ENCODE measurements at places on chromosomes 16 and 17.

DNA sequence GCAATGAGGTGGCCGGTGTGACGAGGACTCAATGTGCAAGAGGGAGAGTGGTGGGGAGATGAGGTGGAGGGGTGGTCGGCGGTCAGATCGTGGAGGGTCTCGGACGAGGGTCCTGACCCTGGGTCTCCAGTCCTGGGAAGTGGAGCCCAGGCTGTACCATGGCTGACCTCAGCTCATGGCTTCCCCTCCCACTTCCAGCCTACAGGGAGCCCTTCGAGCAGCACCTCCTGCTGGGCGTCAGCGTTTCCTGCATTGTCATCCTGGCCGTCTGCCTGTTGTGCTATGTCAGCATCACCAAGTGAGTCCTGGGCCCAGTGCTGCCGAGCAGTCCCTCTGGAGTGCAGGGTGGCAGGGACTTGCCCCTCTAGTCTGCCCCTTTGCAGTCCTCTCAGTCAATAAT lies 41.8 kb downstream of the IL4R start:
- DNase-seq: no peak

- DNase-seq: no peak
Measured at GRCh38 chr17:73393962-73394361, 82.2 kb upstream of the CDC42EP4 start.

DNA sequence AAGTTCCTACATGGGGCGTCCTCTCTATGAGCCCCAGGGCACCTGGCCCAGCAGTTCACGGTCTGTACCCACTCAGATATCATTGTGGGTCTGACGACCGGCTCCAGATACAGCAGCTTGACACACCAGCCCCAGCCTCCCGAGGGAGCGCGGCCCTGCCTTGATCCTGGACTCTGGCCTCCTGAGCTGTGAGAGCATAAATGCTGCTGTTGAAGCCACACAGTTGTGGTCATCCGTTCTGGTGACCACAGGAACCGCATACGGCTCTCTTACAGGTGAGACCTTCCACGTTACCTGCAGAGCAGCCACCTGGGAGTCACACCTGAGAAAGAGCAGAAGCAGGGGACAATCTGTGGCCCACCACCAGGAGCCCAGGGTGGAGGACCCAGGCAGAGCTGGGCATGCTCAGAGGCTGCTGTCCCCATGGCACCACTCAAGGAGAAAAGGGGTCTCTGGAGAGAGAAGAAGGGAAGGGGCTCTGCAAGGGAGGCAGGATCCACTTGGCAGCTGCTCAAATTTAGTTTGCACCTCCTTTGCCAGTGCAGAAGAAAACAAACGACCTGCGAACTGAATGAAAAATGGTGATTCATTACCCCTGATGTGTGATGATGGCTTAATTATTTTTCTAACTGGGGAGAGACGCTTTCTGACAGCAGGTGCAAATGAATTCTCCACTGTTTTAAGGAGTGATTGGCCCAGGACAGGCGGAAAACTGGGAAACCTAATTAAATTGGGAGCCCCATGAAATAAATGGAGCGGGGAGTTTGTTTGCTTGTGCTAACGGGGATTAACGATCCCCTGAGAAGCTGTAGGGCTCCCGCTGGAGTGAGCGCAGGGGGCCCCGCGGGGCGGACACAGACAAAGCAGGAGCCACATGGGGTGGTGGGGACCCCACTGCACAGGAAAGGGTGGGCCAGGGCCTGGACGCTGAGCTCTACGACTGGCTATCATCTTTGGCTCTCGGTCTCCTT lies 208.9 kb downstream of the RBFOX3 start:
- DNase-seq: no peak

- DNase-seq: no peak
Measured at GRCh38 chr16:1818204-1818872, 8.3 kb downstream of the HAGH start.

- DNase-seq: no peak
Measured at GRCh38 chr17:68054296-68054900, 18.9 kb downstream of the KPNA2 start.

DNA sequence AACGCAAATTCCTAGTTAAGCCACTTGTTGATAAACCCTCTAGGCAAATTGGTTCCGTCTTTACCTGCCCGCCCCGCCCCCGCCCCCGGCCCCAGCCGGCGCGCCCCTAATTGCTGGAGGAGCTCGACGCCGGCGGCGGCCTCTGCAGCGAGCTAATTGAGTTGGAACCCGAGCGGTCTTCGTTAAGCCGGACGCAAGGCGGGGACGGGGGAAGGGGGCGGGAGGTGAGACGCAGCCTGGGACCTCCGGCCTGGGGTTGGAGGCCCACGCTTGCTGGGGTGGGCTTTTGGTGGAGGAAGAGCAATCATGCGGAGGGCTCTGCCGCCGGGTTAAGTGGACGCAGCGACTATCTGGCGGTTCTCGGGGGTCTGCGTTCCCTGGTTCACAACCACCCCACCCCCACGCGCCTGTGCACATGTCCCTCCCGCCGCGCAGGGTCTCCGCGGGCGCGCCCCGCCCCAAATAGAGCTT lies 12.7 kb upstream of the FOXF1 start:
- DNase-seq: no peak

GRCh38 chr17:81364278-81365147 lies 30.7 kb upstream of the BAHCC1 start:
- no peak for DNase-seq

All from stimulated activated naive CD8-positive, alpha-beta T cell treated with anti-CD3 and anti-CD28 coated beads, Interleukin-15, amount 100 ng/mL, for 72 hours (primary cell).